ENCODE measurements at places on chromosomes 12 and 14.

GRCh38 chr12:82008251-82008650 lies 249.1 kb upstream of the PPFIA2 start:
- DNase-seq = no peak

- peak; percentile 20 for DNase-seq
Measured at GRCh38 chr12:49428793-49429192, 61.5 kb downstream of the SPATS2 start.

GRCh38 chr12:68240079-68240478 lies 13.3 kb downstream of the IL22 start:
- DNase-seq = no peak

GRCh38 chr12:30533558-30534265 lies 162.0 kb downstream of the IPO8 start:
- DNase-seq = no peak

GRCh38 chr12:110444455-110444854 lies 5.7 kb downstream of the ARPC3 start:
- no peak for DNase-seq

GRCh38 chr12:125907351-125907750 lies 842.1 kb downstream of the AACS start:
- no peak for DNase-seq

DNA sequence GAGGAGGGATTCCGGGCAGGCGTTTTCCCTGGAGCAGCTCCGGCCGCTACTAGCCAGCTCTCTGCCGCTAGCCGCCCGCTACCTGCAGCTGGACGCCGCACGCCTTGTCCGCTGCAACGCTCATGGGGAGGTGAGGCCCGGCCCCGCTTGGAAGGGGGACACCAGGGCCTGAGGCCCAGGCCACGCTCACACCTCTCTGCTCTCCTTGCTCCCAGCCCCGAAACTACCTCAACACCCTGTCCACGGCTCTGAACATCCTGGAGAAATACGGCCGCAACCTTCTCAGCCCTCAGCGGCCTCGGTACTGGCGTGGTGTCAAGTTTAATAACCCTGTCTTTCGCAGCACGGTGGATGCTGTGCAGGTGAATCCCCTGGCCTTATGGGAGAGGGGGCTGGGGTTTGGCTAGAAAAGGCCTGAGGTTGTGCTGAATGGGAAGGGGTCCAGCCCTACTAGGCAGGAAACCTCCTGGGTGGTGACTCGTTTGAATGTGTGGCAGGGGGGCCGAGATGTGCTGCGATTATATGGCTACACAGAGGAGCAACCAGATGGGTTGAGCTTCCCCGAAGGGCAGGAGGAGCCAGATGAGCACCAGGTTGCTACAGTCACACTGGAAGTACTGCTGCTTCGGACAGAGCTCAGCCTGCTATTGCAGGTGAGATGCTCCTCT lies 597 bp downstream of the RNF31 start:
- no peak for DNase-seq

DNA sequence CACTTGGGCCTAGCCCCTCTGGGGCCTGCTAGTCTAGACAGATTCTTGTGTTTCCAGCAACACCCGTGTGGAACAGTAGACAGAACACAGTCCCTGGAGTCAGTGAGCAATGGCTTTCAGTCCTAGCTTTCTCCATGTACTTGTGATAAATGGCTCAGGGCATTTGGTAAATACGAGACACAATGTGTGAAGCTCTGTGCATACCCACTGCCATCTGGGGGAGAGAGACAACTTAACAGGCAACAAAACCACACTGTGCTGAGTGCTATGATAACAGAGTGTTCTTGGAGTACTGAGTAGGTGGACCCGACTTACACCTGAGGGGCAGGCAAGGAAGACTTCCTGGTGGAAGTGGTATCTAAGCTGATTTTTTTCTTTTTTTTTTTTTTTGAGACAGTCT lies 86.3 kb upstream of the TBX3 start:
- DNase-seq = no peak

DNA sequence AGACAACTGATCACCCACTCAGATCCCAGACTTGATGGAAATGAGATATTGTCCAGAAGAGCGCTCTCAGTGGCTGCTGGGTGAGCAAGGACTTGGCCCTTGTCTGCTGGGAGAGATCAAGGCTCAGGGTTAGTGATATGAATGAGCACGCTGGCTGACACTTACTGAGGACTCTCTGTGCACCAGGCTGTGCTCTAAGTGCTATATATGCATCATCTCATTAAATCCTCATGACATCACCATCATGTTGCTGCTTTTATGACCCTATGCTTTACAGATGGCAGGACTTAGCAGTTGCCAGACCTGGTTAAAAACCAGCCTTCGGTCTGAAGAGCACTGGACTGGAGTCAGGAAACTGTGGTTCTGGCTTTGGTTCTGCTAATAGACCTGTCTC lies 260.9 kb downstream of the VRK1 start:
- DNase-seq = no peak

DNA sequence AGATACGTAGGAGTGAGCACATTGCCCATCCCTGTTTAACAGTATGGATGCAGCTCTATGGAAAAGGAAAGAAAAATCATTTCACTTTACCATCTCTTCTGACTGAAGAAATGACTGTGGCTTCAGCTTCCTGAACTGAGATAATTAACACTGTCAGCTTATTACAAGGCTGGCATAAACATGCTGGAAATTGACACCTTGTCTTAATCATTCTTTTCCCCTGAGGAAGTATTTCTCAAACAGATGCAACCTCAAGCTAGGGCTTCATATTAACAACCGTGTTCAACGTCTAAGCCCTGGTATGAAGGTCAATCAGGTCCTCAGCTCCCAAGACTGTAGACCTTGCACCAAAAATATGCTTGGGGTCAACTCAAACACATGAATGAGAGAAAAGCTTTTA lies 25.0 kb downstream of the RERG start:
- no peak for DNase-seq

DNA sequence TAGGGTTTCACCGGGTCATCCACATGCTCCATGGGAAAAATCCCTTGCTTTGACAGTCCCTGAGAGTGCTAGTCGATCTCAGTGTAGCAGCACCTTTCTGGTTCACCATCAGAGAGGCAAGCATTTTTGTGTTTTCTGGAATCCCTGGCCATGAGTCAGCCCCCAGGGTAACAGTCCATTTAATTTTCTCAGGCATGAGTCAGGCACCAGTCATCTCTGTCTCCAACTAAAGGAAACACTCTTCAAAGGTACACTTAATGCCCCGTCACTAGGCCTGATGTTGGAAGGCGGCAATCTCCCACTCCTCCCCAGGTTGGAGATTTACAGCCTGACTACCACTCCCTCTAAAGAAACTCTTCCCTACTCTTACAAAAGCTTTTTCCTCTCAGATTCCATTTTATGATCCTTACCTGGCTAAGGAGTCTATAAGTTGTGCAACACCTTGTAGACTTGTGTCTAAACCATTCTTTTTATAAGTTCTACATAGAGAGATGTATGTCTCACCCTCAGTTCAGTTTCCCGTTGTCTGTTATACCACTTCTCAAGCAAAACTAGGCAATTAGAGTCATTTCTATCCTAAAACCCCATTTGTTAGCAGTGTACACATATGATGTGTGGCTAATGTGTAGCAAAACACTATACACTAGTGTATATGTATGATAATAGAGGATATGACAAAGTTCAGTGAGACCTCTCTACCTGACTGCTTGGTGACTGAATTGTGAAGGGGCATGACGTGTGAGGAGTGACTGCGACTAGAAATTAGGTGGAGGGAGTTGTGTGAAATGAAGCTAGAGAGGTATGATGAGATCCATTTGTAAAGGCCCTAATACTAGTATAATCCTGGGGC lies 24.6 kb downstream of the TMEM19 start:
- peak; percentile 73 for DNase-seq

GRCh38 chr12:53324779-53325510 lies 3.5 kb upstream of the AAAS start:
- peak; percentile 96 for DNase-seq

DNA sequence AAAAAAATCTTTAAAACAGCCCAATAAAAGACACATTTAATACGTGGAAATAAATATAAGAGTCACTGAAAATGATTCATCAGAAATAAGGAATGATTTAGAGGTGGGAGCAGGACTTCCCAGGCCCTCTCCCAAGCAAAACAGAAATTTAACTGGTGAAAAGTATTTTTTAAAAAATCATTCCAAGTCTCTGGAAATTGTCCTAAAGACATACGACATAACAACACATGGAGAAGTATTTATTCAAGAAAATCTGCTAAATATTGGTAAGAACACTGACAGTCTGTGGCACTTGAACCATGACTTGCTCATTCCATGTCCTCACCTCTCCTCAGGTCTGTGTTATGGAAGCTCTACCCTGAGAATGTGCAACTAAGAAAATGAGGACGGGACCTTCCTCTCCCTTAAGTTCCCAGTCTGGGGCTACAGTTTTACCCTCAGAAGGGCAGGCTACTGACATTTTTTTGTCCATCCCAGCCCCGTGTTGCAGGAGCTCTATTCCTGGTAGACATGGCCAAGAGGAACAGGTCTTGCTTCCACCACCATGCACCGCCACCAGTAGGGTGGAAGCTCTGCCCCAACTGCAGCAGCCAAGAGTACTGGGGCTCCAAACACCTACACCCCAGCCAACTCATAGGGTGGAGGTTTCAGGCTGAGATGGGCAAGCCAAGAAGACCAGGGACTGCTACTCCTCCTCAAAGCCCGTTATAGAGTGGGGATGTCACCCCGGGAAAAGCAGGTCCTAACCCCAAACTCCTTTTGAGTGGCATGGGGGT lies 193.0 kb downstream of the CRADD start:
- no peak for DNase-seq

GRCh38 chr14:28944605-28945004 lies 178.0 kb downstream of the FOXG1 start:
- no peak for DNase-seq

DNA sequence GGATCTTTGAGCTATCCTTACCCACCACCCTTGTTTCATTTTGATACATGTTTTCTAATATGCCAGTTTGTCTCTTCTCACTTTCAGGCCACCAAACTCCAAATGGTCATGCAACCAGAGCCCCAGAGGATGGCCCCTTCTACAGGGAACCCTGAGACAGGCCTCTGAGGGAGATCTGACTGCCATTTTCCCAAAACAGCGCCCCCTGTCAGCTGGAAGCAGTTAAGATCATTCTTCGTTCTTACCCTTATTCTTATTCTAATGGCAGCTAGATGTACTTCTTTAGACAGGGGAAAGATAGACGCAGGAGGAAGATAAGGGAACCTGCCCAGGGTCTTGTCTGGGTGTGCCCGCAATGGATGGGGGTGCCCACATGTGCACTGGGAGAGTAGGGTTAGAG lies 38.4 kb downstream of the C12orf56 start:
- DNase-seq = no peak

- DNase-seq = no peak
Measured at GRCh38 chr14:97414718-97415098, 617.5 kb downstream of the VRK1 start.

DNA sequence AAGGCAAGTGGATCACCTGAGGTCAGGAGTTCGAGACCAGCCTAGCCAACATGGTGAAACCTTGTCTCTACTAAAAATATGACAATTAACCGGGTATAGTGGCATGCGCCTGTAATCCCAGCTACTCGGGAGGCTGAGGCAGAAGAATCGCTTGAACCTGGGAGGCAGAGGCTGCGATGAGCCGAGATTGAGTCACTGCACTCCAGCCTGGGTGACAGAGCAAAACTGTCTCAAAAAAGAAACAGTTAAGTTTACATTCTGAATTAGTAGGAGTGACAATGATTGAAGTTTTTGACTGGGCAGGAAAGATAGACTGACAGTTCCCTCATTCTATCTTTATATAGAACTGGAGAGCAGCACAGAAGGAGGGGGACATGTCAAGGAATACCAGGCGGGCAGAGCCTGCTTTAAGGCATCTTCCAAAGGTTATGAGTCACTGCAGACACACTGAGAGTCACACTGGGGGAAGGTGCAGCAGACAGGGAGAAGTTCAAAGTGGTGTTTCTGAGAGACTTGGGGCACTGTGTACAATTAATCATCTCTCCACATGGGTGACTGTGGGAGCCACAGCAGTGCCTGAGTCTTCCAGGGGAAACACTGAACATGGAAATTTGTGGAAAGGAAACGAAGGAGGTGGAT lies 42.8 kb upstream of the RNASE3 start:
- peak; percentile 83 for DNase-seq

DNA sequence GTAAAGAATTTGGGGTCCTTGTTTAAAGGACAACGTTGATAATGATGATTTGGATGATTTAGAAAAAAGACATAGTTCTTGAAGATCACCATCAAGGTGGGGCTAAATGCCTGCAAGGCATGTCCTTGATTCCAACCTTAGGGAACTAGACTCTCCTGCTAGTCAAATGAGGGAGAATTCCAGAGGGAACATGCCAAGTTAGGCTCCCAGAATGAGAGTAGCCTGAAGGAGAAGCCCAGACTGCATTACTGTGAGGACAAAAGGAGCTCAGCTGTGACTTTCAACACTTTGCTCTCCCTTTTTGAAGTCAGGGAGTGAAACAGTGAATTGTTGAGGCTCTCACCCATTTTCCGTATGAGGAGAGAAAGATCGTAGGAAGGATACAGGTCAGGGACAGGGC lies 95.2 kb upstream of the TBX3 start:
- no peak for DNase-seq

- DNase-seq = no peak
Measured at GRCh38 chr14:72796935-72797334, 97.0 kb downstream of the DPF3 start.

DNA sequence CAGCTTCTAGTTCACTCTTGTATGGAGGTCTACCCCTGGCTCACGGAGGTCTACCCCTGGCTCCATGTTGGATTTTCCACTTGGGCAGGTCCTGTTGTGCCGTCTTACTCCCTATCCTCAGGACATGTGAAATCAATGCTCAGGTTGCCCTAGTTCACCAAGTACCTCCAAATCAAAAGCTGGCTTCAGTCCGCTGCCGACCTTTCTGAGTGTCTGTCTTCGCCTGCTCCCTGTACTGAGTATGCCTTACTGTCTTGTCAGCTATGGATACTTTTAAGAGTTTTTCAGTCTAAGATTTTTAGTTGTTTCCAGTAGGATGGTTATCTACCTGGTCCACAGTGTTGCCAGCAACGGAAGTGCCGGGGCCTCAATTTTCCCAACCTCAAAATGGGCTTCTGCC lies 40.1 kb upstream of the BCL11B start:
- no peak for DNase-seq

DNA sequence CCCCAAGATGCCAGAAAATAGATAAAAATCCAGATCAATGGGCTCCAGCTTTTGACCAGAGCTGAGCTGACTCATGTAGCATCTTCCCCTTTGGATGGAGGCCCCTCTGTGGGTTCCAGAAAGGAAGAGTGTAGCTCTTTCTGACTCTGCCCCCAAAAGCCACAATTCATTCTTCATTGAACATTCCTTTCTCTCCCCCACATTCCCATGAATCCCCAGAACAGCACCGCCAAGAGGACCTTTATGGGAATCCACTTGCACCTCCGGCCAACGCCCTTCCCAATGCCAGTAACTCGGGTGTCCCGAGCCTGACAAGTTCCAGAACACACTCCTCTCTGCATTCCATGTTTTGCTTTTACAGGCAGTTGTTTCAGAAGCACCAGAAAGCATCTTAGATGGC lies 210.6 kb upstream of the DIO3 start:
- DNase-seq = no peak

- no peak for DNase-seq
Measured at GRCh38 chr12:132554845-132555630, 55.3 kb downstream of the LRCOL1 start.

- DNase-seq = no peak
Measured at GRCh38 chr12:83864054-83864453, 1048.5 kb downstream of the SLC6A15 start.

Data from urothelium cell line (cell line).